ENCODE measurements at places on chromosomes 4 and X.

DNA sequence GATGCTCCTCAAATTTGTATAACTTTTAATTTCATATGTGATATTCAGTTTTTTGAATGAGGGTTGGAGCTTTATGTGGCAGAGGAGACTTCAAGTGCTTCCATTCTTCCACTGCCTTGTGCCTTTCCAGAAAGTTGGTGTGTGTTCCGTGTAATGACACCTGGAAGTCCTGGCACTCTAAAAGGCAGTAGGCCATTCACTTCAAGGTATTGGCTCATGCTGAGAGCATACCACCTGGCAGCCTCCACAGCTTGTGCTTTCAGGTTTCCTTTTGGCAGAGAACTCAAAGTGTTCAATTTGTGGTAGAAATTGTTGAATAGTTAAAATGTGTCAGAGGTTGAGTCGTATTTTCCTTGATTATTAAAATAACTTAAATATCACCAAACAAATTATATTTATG lies 49.6 kb downstream of the GRIA2 start:
- no peak for DNase-seq

DNA sequence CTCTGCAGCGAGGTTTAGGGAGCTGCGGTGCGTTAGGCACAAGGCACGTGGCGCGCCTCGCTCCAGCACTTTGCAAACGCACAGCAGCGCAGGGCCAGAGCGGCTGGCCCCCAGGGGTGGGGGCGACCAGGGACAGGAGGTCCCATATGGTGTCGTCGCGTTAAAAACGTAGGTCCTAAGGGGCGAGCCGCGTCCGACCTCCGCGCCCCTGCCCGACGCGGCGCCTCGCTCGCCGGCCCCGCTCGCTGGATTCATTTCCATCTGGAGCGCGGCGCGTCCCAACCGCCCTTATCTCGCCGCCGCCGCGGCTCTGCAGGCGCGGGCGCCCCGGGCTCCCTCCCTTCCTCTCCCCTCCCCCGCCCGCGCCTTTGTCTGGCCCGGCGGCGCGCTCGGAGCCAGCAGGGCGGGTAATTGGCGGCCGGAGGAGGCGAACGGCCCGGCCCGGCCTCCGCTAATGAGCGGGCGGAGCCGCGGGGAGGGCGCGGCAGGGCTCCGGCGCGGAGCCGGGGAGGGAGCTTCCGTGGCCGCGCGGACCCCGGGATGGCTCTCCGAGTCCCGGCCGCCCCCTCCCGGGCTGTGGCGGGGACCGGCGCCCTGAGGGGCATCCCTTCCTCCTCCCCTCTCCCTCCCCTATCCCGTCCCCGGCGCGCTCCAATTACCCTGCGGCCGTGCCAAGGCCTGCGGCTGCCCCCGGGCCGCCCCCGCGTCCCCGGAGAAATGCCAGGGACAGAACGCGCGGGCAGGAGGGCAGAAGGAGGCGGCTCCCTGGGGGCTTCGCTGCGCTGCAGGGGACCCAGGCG lies 409.0 kb downstream of the BCOR start:
- peak; percentile 60 for DNase-seq

- no peak for DNase-seq
These were observed 251.9 kb upstream of the ETNPPL start for GRCh38 chr4:109014593-109015412.

- DNase-seq: no peak
These were observed 371.9 kb upstream of the NWD2 start for GRCh38 chr4:36872679-36873078.

DNA sequence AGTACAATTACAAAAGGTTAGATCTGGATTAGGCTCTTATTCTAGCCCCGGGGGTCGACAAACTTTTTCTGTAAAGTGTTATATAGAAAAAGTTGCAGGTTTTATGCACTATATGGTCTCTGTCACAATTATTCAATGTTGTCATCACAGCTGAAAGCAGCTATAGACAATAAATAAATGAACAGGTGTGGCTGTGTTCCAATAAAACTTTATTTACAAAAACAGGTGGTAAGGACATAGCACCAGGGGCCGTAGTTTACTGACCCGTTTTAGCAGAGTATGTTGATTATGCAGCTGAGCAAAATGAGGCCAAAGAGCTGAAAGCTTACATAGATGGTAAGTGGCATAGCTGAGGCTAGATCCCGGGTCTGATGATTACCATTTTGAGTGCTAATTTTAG lies 13.0 kb upstream of the CXorf38 start:
- no peak for DNase-seq

Measured in Ammon's horn (tissue), 1 donor.